ENCODE measurements at places on chromosomes 4 and X.

DNA sequence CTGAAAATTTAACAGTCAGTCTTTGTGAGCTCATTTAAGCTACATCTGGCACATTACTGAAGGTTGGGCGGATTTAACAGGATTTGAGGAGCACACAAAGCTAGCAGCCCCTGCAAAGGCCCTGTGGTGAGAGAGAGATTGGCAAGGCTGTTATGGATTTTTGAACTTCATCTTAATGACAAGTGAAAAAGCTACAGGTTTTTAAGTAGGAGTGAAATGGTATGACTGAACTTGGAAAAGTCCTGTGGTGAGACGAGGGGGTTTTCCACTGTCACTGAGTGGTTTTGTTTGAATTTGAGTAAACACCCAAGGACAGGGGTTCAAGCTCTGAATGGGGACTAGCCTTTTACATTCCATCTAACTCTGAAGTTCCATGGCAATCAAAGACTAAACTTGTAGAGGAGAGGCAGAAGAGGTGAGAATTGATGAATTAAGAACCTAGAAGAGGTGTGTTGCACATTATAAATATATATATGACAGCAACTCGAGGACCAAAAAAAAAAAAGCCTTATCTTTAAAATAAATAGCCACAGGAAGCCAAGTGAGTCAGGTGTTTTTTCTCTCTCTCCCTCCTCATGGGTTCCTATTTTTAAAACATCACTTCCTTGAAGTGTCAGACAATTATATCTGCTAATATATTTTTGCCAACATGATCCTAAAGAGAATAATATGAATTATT is 47.8 kb upstream of the CLNK start:
- no peak for DNase-seq

- peak; percentile 54 for DNase-seq
Measured at GRCh38 chrX:133415276-133416105, at the start of gene GPC4. TSS of gene GPC4 (minus strand) at chrX:133415489. CDS start at chrX:133414965, 524 bp downstream.

DNA sequence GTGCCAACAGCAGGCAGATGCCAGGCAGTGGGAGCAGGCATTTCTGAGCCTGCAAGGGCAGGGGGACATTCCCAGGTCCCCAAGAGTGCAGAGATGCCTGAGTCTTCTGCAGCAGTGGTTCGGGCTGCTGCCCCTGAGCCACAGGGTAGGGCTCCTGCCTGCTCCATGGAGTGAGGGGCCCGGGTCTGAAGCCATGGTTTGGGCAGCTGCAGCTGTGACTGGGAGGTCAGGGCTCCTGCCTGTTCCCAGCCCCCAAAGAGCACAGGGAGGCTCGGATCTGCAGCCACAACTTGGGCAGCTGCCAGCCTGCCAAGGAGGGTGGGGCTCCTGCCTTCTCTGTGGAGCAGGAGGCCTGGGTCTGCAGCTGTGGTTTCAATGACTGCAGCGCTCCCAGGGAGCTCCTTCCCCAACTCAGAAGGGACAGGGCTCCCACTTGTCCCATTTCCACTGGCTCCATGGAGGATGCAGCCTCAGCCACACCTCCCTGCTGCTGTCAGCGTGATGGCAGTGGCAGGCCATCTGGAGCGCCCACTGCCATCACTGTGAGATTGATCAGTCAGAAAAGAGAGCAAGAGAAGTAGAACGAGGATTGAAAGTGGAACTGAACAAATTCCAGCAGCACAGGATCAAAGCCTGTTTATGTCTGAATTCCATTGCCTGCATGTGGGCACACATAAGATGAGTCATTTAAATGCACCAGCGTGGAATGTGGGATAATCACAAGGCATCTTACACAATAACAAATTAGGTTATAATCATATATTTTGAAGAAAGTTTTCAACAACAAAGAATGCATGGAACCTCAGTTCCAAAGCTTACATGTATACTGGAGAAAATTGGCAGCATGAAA is 93.1 kb upstream of the CXorf51A start:
- DNase-seq: no peak

DNA sequence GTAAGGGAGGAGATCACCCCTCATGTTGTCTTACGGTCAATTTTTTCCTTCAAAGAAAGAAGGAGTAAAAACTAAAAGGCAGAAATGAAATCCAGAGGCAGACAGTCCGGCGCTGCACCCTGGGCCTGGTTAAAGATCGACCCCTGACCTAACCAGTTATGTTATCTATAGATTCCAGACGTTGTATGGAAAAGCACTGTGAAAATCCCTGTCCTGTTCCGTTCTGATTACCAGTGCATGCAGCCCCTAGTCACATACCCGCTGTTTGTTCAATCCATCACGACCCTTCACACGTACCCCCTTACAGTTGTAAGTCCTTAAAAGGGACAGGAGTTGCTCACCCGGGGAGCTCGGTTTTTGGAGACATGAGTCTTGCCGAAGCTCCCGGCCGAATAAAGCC is 105.6 kb upstream of the JADE1 start:
- no peak for DNase-seq

DNA sequence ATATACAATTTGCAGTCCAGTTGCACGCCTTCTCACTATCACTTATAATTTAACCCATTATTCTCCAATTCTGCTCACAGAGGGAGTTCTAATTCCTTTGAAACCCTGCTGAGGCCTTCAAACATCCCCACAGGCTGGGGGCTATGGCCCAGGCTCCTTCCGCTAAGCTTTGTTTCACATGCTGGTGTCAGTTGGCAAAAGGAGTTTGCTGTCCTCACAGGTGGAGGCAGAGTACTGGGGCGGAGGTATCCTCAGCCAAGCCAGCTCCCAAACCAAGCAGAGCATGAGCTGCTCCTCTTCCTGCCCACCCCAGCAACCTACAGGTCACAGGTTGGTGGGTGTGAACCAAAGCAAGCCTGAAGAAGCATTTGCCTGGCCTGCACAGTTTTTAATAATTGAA is 21.5 kb downstream of the BTC start:
- no peak for DNase-seq

DNA sequence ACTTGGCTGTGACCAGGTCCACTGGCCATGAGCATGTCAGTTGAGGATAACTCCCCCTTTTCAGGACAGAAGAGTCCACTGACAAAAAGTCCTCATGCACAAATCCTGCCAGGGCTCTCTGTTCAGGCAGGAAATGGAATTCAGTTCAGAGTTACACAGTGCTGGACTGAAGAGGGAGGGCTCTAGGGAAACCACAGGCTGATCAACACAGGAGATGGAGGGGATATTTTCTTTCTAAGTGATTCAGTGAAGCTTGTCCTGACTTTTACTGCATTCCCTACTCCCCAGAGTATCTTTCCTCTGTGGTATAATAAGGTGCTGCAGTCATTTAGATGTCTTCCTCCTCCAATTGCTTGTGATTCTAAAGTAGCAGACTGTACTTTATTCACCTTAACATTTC is 335.5 kb upstream of the IGFBP7 start:
- no peak for DNase-seq

- no peak for DNase-seq
Measured at GRCh38 chr4:139920486-139921002, 233.4 kb downstream of the MAML3 start.

DNA sequence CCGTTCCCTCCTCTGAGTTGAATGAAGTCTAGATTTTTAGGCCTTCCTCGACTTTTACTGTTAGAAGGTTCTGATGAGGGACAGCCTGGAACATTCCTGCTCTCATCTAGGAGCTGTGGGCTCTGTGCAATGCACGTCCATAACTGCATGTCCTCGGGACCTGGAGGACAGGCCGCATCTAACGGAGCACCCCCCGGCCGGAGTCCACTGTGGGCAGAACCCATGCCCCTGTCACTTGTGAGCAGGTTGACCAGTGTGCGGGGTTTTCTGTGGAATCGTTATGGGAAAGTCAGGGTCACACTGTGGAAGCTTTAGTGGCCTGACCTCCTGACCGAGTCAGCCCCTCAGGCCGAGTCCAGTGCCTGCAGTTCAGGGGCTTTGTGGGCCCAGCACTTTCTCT is 19.3 kb upstream of the TADA2B start:
- no peak for DNase-seq

- DNase-seq: no peak
Measured at GRCh38 chrX:131818297-131818936, 204.7 kb upstream of the STK26 start.

GRCh38 chr4:69156913-69157312 is 57.6 kb downstream of the UGT2B11 start:
- DNase-seq: no peak

DNA sequence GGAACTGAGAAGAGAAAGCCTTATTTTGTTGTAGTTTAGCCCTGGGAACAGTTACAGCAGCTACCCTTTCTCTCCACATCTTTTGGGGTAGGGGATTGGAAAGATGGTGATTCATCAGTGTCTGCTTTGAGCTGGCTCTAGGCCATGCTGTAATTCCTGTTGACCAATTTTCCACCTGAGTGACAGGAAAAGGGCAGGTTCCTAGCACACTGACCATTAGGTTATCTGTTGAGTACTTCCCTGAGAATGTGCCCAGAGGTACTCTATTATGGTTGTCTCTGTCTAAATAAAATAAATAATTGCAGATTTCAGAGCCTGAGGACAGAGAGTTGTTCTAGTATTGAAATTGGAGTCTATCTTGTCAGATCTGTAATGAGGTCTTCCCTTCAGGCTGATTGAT is 109.0 kb downstream of the ENOX2 start:
- peak; percentile 11 for DNase-seq

DNA sequence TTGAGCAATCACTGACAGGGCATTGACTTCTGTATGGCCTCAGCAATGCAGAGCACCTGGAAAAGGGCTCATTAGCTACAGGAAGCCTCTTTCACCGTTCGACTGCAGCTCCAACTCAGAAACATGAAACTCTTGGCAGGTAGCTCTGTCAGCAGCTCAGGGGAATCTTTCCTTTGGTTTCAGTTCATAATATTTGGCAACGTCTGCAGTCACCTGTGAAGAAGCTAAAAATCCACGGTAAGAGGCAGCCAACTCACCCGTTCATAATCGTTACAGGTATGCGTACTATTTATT is 354.9 kb downstream of the CAMK2D start:
- DNase-seq: no peak

DNA sequence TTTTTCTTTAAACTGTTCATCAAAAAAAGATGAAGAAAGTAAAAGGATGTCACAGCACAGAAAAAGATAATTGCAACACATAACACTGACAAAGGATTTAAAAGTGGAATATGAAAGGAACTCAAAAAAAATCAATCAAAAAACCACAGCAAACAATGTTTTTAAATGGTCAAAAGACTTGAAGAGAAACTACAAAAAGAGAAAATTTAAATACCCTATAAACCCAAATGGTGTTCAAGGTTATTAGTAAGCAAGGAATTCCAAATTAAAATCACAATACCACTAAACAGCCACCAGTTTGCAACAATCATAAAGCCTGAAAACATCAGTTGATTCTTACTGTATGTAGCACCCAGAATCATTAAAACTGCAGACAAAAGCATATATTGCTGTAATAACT is 36.5 kb upstream of the PCDH10 start:
- no peak for DNase-seq

- no peak for DNase-seq
Measured at GRCh38 chrX:10906866-10907265, 204.3 kb upstream of the HCCS start.

- DNase-seq: no peak
Measured at GRCh38 chr4:3268395-3269104, 19.6 kb downstream of the MSANTD1 start.

- no peak for DNase-seq
Measured at GRCh38 chr4:148170408-148171365, 271.5 kb downstream of the NR3C2 start.

DNA sequence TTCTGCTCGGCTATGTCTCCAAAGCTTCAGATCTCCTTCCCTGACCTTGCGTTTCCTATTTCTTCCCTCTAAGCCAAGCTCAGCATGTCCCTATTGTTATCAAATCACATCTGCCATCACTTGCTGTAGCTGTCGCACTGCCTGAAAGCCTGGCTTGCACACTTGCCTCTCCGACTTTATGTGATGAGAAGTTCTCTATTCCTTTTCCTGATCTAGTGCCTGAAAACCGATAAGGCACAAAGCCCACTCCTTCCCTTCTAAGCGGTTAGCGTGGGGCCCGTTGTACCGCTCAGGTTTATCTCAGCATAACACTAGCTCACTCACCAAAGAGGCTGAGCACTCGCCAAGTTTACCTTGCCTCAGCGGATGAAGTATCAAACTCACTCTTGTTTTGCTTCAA is 816 bp downstream of the NMU start:
- no peak for DNase-seq

DNA sequence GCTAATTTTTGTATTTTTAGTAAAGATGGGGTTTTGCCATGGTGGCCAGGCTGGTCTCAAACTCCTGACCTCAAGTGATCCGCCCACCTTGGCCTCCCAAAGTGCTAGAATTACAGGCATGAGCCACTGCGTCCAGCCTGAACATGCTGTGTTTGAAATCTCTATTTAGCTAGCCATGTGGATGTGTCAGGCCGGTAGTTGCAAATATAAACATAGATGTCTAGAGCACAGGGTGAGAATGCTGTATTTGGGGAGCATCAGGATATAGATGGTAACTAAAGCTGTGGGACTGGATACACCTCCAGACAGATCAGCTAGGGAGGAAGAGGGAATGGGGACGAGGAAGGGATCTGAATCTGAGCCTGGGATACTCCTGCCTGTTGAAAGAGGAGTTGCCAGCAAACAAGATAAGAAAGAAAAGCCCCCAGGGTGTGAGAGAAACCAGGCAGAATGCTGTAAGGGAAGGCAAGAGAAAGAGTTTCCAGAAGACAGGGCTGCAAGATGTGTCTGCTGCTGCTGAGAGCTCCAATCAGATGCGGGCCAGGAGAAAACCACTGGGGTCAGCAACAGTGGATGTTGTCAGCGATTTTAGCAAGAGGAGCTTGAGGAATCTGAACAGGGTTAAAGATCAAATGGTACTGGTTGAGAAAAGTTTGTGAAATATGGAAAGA is 177.4 kb downstream of the PALLD start:
- DNase-seq: peak; percentile 82

- DNase-seq: no peak
Measured at GRCh38 chr4:163776957-163777356, 282.5 kb downstream of the TMA16 start.

DNA sequence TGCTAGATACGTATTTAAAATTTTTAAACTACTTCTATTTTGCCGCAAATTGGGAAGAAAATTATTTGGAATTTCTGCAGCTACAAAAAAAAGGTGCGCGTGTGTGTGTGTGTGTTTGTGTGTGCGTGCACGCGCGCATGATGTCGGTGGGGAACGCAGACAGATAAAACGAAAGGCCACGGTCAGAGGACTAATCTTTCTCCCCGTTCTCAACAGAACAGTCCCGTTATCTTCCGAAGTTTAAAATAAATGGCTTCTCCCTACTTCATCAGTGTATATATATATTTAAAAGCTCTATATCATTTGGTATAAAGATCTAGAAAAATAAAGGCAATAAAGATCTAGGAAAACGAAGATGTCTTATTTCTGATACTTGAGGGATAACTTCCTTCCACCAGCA is 1.5 kb downstream of the MGARP start:
- DNase-seq: peak; percentile 31

DNA sequence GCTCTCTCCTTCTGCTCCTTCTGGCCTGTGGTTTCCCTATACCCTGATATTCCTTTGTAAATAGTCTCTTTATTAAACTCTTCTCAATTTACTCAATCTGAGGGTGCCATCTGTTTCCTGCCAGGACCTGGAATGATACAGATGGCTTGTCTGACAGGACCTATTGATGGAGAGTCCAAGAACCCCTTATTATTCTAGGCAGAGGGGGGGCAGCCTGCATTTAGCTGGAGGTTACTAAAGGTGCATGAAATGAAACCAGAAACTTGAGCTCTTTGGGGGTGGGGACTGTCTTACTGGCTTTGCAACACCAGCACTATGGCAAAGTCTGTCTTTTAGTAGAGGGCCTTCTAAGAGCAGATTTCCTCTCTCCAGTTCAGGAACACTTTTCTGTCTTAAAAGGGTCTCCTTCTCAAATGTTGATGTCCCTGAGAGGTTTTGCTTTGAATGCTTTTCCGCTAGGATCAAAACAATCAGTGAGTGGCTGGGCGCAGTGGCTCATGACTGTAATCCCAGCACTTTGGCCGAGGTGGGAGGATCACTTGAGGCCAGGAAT is 162.5 kb upstream of the MED14 start:
- no peak for DNase-seq

Data from fibroblast of lung (primary cell).